Stimulated activated CD4-positive, alpha-beta T cell treated with anti-CD3 and anti-CD28 coated beads, Interleukin-1b, Interleukin-23, amount 100 ng/mL, for 24 hours (primary cell): ENCODE measurements at places on chromosomes 2 and 18.

DNA sequence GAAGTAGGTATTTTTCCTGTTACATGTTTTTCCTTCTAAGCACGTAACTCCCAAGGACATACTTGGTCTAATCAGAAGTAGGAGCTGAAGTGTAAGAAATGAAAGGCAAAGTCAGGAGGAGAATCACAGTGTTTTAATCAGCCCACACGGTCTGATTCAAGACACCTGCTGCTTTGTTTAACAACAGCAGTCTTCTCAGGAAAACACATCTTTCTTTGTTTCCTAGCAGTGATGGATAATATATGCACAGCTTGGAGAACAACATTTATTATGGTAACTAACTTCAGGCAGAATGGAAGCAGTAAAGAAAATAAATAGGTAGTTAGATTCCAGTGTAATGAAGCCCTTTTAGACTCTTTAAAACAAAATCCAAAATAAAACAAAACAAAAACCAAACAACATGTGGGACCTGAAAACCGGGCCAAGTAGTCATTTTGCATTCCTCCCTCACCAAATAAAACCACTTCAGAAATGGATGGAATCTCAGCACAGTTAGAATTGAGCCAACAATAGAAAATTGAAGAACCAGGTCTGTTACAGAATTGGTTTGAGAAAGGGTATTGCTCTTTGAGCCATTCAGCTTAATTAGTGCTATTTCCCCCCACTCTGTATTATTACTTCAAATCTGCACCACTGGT, 61.1 kb upstream of the UGP2 start:
- DNase-seq: no peak

GRCh38 chr2:200469708-200470211, 40.1 kb downstream of the KCTD18 start:
- DNase-seq: no peak

- DNase-seq: no peak
Observed at GRCh38 chr2:182228073-182228473, 198.8 kb downstream of the PDE1A start.

GRCh38 chr2:72013726-72014125, 133.9 kb downstream of the CYP26B1 start:
- no peak for DNase-seq

DNA sequence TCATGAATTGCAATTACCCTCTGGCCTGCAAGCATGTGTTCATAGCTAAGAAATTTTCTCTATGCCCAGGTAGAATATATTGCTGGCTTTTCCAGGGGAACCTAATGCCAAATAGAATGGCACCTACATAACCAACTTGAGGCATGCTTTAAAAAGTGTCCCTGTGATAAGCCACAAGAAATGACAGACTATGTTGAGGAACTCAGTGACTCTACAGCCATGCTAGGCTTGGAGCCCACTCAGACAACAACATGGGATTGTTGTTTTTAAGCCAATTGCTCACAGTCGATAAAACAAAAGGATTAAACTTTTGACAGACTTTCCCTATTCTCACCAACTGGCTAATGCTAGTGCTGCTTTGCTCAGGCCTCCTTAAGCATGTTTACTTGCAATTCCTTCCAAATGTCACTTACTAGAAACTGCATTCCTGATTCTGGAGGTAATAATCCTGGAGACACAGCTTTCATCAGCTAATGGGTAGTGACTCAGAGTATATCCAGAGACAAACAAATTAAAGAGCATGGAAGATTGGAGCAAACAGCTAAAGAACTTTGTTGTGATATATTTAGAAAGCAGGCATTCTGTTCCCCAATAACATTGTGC, 249.0 kb downstream of the SLC8A1 start:
- no peak for DNase-seq

DNA sequence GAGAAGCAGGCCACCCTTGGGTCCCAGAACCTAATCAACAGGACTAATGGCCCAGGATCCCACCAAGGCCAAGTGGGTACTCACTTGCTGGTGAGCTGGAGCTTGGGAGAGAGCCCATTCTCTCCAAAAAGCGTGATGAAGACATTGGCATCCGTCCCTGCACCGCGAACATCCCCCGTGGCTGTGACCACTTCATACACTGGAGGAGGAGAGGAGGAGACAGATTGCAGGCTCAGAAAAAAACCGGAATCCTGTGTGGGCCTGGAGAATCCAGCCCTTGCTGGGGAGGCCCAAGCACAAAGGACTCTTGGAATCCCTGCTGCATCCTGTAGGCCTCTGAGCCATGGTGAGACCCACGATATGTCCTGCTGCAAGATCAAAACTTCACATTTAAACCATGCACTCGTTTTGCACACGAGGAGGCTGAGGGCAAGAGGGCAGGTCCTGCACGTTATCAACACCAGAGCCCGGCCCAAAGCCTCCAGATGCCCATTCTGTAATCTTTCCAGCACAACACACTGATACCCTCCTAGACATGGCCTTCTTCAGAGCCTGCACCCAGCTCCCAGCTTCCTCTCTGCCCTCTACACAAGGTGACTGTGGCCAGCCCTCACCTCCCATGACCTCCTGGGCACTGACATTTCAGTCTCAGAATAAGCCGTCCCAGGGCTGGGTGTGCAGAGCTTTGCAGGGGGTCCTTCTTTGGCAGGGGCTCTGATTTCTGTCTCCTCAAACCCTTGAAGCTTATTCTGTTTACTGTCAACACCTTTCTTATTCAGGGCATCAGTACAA, 7.8 kb downstream of the LOXHD1 start:
- no peak for DNase-seq

DNA sequence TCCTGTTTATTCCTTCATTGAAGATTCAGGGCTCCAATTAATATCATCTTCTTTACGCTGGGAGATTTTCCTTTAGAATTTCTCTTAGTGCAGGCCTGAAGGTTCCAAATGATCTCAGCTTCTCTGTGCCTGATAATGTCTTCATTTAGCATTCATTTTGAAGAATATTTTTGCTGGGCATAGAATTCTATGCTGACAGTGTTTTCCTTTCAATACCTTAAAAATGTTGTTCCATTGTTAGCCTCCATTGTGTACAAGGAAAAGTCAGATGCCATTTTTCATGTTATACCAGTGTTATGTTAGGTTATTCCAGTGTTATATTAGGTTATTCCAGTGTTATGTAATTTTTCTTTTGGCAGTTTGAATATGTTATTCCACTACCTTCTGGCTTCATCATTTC, 14.9 kb upstream of the OR6B3 start:
- DNase-seq: no peak

DNA sequence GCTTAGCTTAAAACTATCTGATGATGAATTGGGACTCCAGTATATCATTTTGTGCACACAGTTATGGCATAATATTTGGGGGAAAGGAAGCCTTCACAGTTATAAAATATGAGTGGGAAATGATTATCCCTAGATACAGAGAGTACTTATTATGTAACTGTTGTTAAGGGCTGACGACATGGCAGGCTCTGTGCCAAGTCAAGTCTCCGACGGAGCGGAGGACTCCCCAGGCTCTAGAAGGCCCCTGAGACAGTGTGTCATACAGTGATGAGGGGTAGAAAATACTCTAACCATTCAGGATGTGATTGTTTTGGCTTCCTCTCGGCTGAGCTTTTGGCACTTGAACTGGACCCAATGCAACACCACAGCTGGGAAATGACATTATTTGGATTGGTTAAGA, 211.8 kb downstream of the SLC8A1 start:
- DNase-seq: no peak

DNA sequence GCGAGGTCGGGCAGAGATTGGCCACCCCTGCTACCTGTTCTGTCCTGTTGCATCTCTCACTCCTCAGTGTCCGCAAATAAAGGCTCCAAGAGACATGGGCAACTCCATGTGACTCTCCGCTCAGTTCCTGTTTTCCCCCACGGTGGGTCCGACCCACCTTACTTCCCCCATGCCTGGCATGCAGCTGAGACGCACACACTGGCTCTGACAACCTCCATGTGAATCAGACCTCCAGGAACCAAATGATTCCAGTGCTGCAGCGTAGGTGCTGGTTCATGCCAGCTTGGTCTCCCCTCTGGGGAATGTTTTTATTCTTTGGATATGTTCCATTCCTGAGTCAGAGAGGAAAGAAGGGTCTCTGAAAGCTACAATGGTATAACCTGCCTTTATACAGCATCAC, 221.5 kb downstream of the SH3RF3 start:
- DNase-seq: no peak

- DNase-seq: no peak
Observed at GRCh38 chr2:154813636-154814035, 115.1 kb downstream of the KCNJ3 start.

DNA sequence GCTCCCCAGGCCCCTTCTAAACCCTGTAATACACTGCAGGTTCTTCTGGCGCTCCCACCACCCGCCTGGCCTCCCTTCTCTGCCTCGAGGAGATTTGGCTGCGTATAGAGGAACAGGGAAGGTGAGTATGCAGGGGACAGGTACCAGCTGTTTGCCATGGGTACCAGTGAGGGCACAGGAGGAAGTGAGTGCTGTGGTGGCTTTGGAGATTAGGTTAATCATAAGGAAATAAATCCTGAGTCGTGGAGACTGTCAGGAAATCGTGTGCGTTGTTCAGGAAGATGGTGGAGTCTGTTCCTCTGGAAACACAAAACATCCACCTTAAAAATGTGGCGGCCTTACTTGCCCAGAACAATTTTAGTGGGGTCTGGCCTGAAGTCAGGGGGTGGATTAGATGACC, 230.4 kb downstream of the FAM210A start:
- no peak for DNase-seq

DNA sequence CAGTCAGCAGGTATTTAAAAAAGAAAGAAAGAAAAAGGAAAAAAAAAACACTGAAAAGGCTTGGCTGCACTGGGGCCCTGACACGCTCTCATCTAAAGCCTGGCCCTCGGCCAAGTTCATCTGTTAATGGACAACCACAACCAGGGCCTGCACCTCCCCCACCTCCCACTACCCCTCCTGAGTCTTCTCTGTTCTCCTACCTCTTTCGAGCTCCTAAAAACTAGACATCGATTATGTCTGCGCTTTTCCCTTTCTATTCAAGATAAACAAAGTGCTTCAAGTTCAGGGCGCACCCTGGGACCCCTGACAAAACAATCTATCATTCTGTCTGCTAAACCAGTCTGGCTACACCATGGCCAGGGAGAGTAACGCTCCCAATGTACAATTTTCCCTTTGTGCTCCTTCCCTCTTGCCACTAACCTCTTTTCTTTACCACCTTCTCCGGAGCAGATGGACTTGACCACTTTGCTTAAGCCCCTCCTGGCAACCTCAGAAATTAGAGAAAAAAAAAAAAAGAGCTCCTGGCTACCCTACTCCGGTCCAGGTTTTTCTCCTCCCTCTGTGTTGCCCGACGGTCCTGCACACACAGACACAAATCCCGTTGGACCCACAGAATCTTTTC, 22.7 kb downstream of the BCL11A start:
- DNase-seq: no peak

DNA sequence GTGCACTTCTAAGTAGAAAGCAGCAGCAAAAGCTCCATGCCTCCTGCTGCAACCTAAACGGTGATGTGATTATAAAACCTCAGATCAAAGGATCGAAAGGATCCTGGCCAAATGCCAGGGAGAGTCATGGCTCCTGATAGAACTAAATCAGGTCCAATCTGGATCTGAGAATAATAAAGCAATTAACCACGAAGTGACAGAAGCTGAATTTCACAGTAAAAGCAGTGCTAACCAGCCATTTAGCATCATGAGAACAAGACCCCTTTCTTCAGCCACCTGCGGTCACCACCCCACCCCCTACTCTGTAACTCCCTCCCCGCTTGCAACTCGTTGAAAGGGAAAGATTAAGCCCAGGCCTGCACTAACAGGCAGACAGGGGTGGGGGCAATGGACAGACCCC, 748.7 kb downstream of the BCL11A start:
- no peak for DNase-seq

GRCh38 chr2:3476985-3477327, 42.4 kb downstream of the ADI1 start:
- no peak for DNase-seq

DNA sequence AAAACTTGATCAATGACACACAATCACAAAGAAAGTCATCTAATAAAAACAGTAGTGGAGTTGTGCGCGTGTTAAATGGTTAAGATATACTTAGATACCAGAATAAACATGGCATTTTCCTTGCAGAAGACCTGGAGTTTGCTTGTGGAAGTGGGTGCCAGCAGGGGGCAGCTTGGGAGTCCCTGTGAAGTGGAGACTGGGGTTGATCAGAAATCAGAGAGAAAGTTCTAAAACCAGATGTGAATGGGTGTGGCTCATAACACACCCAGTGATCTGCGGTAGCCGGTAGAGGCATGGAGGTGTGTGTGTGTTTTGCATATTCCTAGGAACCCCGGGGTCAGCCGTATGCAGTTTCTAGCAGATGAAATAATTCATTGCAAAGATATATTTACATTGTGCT, 300.1 kb upstream of the TRIB2 start:
- DNase-seq: peak; percentile 12

DNA sequence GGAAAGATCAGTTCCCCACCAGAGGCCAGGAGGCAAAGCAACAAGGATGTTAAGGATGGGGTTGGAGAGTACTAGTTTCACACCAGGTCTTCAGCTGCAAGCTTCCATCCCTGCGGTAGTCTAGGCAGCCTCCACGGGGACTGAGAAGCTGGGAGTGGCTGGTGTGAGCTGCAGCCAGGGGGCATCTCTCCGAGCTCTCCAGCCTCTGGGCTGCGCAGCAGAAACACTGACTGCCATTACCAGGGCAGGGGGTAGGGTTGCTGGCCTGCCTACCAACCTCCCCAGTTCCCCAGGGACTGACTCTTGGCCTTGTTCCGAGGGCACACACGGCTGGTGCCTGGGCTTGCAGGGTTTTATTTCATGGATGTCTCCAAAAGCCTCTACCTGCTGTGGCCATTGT, 15.9 kb downstream of the GATA6 start:
- no peak for DNase-seq

- DNase-seq: no peak
Observed at GRCh38 chr2:159140070-159140769, 146.3 kb downstream of the WDSUB1 start.

DNA sequence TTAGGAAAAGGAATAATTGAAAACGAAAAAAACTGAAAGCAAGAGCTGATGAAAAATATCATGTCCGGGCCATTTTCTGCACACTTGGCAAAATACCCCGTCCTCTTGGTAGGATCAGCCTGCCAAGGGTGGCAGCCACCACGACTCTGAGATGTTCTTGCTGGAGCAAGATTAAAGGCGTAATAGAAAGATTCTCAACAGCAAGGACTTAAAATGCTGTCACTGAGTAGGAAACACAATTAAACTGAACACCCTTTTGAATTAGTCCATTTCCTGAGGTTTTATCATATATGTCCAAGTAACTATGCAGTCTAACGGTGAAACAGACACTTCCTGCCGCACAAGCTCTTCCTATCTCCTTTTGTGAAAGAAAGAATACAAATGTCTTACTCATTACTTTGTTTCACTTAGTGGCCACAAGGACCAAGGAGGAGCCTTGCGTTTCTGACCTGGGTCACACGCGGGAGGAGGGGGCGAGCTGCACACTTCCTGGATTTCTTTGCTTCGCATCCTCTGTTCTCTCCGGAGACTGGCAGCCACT, 222.7 kb downstream of the PIEZO2 start:
- DNase-seq: no peak
